Stimulated activated CD8-positive, alpha-beta memory T cell treated with anti-CD3 and anti-CD28 coated beads, Interleukin-7, amount 100 ng/mL, for 1 hour (primary cell): ENCODE measurements at places on chromosomes 4 and X.

DNA sequence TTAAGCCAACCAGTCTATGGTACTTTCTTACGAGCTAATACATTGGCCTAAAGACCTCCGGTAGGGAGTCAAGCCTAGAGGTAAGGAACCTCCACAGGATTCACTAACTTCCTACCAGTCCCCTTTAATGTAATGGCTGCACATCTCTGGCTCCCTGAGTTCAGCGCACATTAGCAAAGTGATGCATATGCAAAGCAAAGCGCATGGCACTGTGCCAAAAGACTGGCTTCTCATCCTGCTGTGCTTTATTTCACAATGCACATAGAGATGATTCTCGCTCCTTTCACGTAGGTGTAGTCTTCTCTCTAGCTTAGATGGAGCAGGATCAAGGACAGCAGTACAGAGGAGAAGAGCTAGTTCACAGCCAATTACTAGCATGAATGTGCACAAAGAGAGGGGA is 14.6 kb upstream of the CLTRN start:
- no peak for DNase-seq

DNA sequence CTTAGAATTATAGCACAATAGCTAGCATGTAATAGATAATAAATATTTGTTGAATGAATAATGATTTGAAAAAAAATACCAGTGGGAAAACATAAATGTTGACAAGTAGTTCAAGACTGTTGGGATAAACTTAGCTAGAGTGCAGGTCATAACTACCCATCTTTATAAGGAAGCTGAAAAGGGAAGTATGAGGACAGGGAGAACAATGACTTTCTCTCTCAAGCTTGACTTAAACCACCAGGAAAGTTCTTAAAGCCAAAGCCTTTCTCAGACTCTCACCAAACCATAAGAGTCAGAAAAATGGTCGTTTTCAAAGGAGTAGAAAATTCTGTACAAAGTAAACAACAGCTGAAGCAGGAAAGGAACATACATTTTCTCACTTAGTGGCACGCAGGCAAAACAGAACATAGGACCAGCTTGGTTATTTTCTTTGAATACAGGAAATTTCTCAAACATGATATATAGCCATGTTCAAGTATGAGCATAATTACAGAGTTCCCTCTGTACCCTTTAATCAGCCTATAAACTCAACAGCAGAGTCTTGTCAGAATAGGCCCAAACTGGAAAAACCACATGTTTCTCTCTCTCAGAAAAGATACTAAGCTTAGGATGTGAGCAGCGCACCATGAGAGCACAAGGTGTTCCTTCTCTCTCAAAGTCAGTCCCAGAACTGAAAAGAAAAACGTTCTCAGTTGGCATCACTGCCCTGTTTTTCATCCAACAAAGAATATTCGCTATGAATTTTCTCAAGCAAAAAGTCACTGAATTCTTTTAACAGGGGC is 28.7 kb downstream of the MAPK10 start:
- no peak for DNase-seq

DNA sequence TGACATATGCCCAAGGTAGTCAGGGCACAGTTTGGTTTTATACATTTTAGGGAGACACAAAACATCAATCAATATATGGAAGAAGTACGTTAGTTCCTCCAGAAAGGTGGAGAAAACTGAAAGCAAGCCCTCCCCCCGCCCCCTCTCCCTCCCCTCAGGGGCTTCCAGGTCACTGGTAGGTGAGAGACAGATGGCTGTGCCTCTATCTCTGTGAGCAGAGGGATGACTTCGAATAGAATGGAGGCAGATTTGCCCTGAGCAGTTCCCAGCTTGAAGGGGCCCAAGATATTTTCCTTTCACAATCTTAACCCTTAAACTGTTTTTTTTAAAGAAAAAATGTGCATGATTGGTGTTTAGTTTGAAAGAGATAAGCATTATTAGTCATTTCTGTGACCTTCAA is 114.0 kb downstream of the PCDH10 start:
- no peak for DNase-seq

- no peak for DNase-seq
These were observed 1131.5 kb downstream of the PCDH18 start for GRCh38 chr4:136400829-136401228.
